Activated T-helper 1 cell treated with anti-CD3 and anti-CD28 coated beads, Interleukin-12 subunit alpha, Interleukin-12 subunit beta, Interleukin-2, Interleukin-4 antibody, amounts not matched to agents 30 ng/mL and 10 ng/mL and 1 ng/mL, durations not matched to agents 14 hours and 24 hours and 36 hours (primary cell): ENCODE measurements at places on chromosomes 5 and 9.

DNA sequence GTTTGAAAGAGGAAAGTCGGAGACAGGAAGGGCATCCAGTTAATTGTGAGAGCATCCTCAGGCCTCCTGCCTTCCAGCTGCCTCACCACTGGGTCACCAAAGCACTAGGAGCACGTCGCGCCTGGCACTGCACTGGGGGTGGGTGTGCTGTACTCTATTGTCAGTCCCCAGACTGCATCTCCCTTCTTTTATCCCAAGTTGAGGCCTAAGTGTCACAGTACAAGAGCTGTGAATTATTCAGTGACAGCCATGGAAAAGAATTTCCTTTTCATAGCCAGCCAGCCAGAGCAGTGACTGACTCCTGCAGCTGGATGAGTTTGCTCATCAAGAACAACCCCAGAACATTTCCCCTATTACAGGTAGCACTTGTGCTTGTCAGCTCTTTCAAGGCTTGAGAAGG, 16.3 kb downstream of the CLTA start:
- H3K4me1 ChIP-seq, result peaks cover 56% of the 10 kb centered on the region
- no peak for DNase-seq
- peaks cover 76% of the 10 kb centered on the region for H3K36me3 ChIP-seq
- peak overlapping the region; percentile 11 for H3K4me3 ChIP-seq
- H3K27me3 ChIP-seq, result no peaks in the 10 kb centered on the region

DNA sequence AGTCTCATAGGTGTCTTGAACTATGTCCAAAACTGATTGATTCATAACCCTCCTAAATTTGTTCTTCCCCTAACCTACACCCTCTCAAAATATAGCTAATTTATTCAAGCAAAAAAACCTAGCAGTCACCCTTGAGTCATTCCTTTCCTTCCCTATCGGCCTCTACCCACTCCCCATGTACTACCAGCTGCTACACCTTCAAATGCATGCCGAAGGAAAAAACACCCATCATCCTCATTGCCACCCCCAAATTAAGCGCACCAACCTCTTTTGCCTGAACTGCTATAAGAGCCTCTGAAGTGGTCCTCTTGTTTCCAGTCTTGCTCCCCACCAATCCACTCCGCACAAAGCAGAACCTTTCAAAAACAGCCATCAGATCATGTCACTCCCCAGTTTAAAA, 12.6 kb downstream of the LIFR start:
- H3K27ac ChIP-seq, result no peak overlapping the region
- peaks cover 15% of the 10 kb centered on the region for H3K27me3 ChIP-seq
- DNase-seq, result no peak
- H3K36me3 ChIP-seq, result no peaks in the 10 kb centered on the region
- no peak overlapping the region for H3K4me3 ChIP-seq

GRCh38 chr5:97078958-97079743, 63.3 kb downstream of the LIX1 start:
- no peak overlapping the region for H3K27ac ChIP-seq
- H3K36me3 ChIP-seq, result no peaks in the 10 kb centered on the region
- DNase-seq, result no peak
- H3K4me1 ChIP-seq, result peaks cover 8% of the 10 kb centered on the region
- peaks cover 9% of the 10 kb centered on the region for H3K27me3 ChIP-seq
- no peak overlapping the region for H3K4me3 ChIP-seq

GRCh38 chr5:56631719-56632118, 183.6 kb upstream of the MAP3K1 start:
- no peak overlapping the region for H3K27ac ChIP-seq
- H3K4me1 ChIP-seq, result no peaks in the 10 kb centered on the region
- peaks cover 8% of the 10 kb centered on the region for H3K36me3 ChIP-seq
- no peak for DNase-seq

DNA sequence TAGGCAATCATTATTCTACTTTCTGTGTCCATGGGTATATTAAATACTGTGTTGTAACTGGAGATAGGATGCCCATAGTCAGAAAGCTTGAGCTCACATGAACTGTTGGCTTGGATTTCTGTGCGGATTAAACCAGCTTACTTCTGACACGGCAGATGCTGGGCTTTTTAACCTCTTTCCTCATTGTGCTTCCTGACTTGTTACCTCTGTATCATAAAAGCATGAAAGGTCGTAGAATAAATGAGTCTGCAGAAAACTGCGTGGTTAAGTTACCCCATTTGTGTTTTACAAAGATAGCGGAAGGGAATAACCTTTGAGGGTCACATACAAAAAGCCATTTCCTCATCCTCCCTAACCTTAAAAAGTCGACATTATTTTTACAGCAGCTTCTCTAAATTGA, 199.5 kb upstream of the DMRT1 start:
- peaks cover 3% of the 10 kb centered on the region for H3K27me3 ChIP-seq
- no peaks in the 10 kb centered on the region for H3K4me1 ChIP-seq
- H3K36me3 ChIP-seq, result no peaks in the 10 kb centered on the region
- no peak for DNase-seq

DNA sequence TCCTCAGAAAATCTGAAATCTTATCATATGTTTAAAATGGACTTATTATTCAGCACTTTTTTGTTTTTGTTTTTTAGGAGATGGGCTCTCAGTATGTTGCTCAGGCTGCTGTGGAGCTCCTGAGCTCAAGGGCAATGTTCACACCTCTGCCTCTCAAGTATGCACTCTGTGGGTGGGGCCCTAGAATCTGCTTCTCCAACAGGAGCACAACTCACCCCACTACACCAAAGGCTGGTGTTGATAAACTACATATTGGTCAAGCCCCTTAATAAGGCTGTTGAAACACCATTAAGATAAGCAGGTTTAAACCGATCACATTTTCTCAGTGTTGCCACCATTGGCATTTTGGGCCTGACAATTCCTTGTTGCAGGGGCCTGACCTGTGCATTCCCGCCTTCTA, 131.6 kb downstream of the FANCC start:
- no peak overlapping the region for H3K4me3 ChIP-seq
- H3K4me1 ChIP-seq, result peaks cover 43% of the 10 kb centered on the region
- peaks cover 1% of the 10 kb centered on the region for H3K36me3 ChIP-seq
- H3K27me3 ChIP-seq, result no peaks in the 10 kb centered on the region
